Stimulated activated CD8-positive, alpha-beta memory T cell treated with anti-CD3 and anti-CD28 coated beads, Interleukin-4, amount 100 ng/mL, for 1 hour (primary cell): ENCODE measurements at places on chromosomes 4 and X.

GRCh38 chr4:82360298-82361177, 13.3 kb downstream of the HNRNPD start:
- DNase-seq = no peak

- no peak for DNase-seq
These were observed 151.9 kb upstream of the ANK2 start for GRCh38 chr4:112897543-112897942.

- no peak for DNase-seq
These were observed 10.8 kb upstream of the NR3C2 start for GRCh38 chr4:148452970-148453369.

- DNase-seq = no peak
These were observed 106.0 kb upstream of the PLAC1 start for GRCh38 chrX:134764202-134764785.

DNA sequence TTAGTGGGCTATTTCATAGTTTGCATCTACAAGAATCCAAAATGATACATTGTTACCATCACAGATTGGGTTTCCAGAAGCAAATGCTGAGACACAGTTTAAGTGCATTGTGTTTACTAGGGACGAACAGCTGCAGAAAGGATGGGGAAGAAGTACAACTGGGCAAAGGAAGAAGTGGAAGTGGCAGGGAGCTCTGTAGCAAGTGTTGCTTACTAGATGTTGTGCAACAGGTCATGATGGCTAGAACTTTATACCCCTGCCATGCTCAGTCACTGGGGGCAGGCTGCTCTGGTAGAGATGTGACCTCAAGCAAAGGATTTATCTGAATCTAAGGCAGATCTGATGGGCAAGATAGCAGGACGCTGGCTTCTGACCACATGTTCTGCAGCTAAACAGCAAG, 76.1 kb upstream of the EMCN start:
- DNase-seq = no peak

DNA sequence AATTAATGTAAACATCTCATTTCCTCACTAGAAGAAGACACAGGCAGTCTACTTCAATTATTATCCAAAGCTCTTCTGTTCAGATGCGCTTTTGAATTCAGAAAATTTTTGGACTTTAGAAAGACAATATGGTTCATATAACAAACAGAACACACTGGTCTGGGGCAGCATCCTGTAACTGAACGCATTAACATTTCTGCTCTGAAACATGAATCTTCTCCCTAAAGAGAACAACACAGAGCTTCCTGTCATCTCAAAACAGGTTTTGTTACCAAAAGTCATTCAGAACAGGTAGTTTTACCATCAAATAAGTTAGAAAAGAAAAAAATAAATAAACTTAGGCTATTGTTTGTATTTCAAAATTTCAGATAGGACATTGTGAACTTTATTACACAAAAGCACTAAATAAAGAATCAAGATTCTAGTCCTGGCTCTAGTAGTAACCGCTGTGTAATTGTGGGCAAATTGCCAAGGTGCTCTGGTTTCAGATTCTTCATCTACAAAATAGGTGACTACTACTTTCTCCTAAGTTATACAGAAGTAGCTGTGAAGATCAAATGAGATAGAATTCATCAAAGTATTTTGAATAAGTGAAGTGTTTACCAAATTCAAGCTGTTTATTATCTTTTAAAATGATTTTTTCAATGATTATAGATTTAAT, 252.3 kb upstream of the RASGEF1B start:
- DNase-seq = no peak

DNA sequence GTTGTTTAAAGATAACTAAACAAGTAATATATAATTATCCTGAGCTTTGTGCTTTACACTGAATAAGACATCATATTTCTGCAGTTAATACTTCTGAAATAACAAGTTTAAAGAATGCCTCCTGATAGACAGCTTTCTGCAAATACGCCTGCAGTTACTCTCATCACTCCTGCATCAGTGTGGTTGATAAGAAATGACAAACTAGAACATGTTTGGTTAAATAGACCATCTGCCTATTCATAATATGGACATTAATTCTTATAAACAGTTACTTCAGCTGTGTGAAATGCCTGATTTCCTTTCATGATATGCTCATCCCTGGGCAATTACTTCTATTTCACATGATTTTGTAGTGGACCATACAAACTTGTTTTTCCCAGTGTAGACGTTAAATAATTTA, 7.0 kb upstream of the TENM3 start:
- no peak for DNase-seq

GRCh38 chrX:17769701-17770269, 32.5 kb downstream of the SCML1 start:
- DNase-seq = no peak

- DNase-seq = no peak
These were observed 7.1 kb upstream of the NEIL3 start for GRCh38 chr4:177302371-177303100.

DNA sequence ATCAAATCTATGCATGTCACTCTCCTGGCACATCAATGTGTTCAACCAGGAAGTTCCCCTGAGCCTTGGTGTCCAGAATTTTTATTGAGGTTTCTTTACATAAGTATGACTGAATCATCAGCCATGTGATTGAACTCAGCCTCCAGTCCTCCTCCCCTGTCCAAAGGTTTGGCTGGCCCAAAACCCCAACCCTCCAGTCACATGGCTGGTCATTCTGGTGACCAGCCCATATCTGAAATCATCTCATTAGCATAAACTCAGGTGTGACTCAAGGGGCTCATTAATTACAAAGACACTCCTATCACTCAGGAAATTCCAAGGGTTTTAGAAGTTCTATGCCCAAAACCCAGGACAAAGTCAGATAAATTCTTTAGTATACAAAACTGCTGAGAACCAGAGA, 20.6 kb upstream of the SUPT20HL2 start:
- no peak for DNase-seq
